ENCODE measurements at places on chromosomes 1 and 21. TPM values are rescaled to one million over a fixed set of nuclear protein-coding genes. Genes with fewer than 3 reads are reported as not detected.

GRCh38 chr1:203182387-203182953 is 4.0 kb downstream of the CHI3L1 start:
- H3K4me1 ChIP-seq: peaks cover 12% of the 10 kb centered on the region
- peaks cover 24% of the 10 kb centered on the region for H3K36me3 ChIP-seq
- no peak overlapping the region for H3K27ac ChIP-seq

DNA sequence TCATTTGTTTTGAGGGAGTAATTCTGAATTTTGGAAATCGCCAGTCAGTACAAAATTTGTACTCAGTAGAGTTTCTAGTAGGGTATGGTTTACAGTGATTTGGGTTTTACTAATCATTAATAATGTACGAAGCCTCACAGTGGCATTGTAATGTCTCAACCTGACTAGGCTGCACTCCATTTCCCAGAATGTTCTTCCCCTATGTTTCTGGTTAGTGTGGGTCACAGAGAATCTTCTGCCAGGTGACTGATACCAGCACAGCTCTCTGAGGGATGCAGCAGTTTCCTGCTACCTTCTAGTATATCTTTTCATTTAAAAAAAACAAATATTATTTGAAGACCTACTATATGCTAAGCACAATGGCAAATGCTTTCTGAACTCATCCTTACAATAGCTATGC is 112.9 kb downstream of the PTPN14 start:
- no peaks in the 10 kb centered on the region for H3K27me3 ChIP-seq
- H3K36me3 ChIP-seq: no peaks in the 10 kb centered on the region
- H3K4me3 ChIP-seq: no peak overlapping the region
- H3K4me1 ChIP-seq: peaks cover 8% of the 10 kb centered on the region

GRCh38 chr1:214004795-214005194 is 17.0 kb downstream of the PROX1 start:
- no peaks in the 10 kb centered on the region for H3K36me3 ChIP-seq
- H3K4me3 ChIP-seq: no peak overlapping the region
- H3K27ac ChIP-seq: no peak overlapping the region
- no peaks in the 10 kb centered on the region for H3K4me1 ChIP-seq
- no peak for DNase-seq
- no peaks in the 10 kb centered on the region for H3K27me3 ChIP-seq

- H3K4me1 ChIP-seq: peaks cover 2% of the 10 kb centered on the region
- H3K27ac ChIP-seq: no peak overlapping the region
- H3K4me3 ChIP-seq: no peak overlapping the region
- no peaks in the 10 kb centered on the region for H3K36me3 ChIP-seq
- no peak for DNase-seq
Measured at GRCh38 chr21:33670076-33670978, 28.0 kb downstream of the ITSN1 start.

GRCh38 chr1:228870041-228870713 is 134.9 kb downstream of the RHOU start:
- H3K4me3 ChIP-seq: no peak overlapping the region
- no peaks in the 10 kb centered on the region for H3K4me1 ChIP-seq
- H3K27me3 ChIP-seq: no peaks in the 10 kb centered on the region
- H3K36me3 ChIP-seq: no peaks in the 10 kb centered on the region

Gene ITLN2
- polyA plus RNA-seq: not detected

Gene LRRIQ3
- polyA plus RNA-seq: 2.4 TPM

Gene ATXN7L2
- polyA plus RNA-seq: 7.4 TPM
